NCI-H2029 treated with DMSO at 0.1 percent for 48 hours (cell line): ENCODE measurements at places on chromosomes 5 and 9.

GRCh38 chr5:175235251-175235960, 208.6 kb downstream of the DRD1 start:
- DNase-seq = no peak

GRCh38 chr9:93893899-93894690, 61.1 kb downstream of the BARX1 start:
- peak; percentile 60 for DNase-seq

GRCh38 chr5:177036921-177037320, 14.4 kb downstream of the ZNF346 start:
- no peak for DNase-seq

- no peak for DNase-seq
Observed at GRCh38 chr5:163362840-163363371, 74.5 kb upstream of the CCNG1 start.
